ENCODE measurements at places on chromosomes 11 and 22.
A peak's percentile ranks its signal among the peaks of the same experiment; 100 is the strongest.

DNA sequence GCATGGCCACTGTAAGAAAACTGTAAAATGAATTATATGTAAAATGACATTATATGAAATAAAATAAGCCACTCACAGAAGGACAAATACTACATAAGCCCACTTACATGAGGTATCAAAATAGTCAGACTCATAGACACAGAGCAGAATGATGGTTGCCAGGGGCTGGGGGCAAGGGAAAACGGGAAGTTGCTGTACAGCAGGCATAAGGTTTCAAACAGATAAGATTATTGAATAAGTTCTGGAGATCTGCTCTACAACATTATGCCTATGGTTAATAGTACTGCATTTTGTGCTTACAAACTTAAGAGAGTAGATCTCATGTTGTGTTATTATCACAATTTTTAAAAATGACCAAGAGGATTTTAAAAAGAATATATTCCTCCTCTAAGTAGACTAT lies 32.7 kb upstream of the HEPHL1 start:
- DNase-seq: no peak

GRCh38 chr11:79219186-79220045 lies 221.4 kb downstream of the TENM4 start:
- DNase-seq: peak; percentile 58

DNA sequence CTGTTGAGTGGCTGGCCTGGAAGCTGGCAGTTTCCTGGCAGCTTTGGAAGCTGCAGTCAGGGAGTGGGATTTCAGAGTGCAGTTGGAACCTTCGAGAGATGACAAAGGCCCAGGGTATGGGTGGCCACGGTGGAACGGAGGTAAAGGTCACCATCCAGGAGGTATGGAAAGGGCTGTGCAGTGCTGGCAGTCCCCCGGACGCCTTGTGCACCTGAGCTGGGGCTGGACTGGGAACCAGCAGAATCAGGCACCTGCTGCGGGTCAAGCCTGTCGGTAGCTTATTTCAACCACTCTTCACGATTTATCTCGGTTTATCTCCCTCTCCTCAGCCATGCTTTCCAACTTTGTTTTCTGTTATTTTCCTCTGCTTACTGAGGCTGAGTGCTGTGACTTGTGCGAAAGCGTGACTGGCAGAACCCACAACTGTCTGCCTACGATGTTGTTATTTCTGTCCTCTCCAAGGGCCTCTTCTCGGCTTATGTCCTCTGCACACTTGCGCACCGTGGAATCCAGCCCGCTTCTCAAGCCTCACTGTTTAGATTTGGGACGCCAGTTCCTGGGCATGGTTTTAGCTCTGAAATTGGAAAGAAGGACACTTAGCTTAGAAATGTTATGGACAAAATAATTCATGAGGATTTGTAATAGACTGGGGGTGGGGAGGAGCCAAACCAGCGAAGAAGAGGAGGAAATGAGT lies 24.0 kb upstream of the ATXN10 start:
- DNase-seq: no peak

- no peak for DNase-seq
These were observed 16.9 kb downstream of the FXYD6 start for GRCh38 chr11:117859488-117860112.

DNA sequence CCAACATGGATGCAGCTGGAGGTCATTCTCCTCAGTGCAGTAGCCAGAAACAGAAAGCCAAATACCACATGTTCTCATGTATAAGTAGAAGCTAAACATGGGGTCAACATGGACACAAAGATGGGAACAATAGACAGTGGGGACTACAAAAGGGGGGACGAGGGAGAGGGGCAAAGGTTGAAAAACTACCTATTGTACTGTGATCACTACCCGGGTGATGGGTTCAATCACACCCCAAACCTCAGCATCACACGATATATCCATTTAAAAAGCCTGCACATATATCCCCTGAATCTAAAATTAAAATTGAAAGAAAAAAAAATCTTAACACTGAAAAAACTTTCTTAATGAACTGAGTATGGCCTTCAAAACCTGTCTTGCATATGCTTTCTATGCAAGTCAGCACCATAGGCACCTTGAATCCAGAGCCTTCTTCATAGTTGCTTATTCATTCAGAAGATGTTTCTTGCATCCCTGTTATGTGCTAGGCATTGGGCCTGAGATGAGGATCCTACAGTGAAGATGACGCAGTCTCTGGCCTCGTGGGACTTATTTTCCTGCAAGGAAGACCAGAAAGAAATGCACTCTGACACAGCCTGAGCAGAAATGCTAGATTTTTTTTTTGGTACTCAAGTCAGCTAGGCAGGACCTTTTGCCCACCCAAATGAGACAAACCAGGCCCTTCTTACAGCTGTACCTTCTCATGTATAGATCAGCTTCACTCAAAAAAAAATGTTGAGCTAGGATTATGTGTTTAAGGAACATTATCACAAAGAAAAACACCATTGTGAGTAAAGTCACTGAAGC lies 21.0 kb downstream of the NNMT start:
- peak; percentile 93 for DNase-seq

DNA sequence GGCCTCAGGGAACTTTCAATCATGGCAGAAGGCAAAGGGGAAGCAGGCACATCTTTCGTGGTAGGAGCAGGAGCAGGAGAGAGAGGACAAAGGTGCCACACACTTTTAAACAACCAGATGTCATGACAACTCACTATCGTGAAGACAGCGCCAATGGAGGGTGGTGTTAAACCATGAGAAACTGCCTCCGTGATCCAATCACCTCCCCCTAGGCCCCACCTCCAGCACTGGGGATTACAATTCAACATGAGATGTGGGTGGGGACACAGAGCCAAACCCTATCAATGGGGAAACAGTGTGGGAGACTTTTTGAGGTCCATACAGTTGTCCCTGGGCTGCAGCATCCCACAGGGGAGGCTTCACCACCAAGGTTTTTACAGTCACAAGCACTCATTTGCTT lies 41.9 kb upstream of the CFAP300 start:
- DNase-seq: no peak

DNA sequence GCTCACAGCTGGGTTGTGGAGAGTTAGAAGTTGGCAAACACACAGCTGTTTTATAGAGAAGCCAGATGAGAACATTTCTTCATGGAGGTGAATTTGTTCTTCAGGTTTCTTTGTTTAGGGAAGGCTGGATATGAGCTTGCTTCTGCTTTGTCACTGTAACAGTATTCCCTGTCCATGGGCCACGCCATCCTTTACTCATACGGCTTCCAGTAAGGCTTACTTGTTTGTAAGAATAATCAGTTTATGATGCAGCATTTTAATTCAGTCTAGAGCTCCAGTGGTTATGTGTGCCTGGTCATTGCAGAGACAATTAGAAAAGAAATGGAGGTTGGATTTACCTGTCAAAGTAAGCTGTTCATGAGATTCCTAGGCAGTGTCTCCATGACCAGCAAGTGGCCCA lies 131.8 kb downstream of the TRIM44 start:
- no peak for DNase-seq

GRCh38 chr11:70931430-70931829 lies 320.9 kb downstream of the SHANK2 start:
- DNase-seq: no peak

DNA sequence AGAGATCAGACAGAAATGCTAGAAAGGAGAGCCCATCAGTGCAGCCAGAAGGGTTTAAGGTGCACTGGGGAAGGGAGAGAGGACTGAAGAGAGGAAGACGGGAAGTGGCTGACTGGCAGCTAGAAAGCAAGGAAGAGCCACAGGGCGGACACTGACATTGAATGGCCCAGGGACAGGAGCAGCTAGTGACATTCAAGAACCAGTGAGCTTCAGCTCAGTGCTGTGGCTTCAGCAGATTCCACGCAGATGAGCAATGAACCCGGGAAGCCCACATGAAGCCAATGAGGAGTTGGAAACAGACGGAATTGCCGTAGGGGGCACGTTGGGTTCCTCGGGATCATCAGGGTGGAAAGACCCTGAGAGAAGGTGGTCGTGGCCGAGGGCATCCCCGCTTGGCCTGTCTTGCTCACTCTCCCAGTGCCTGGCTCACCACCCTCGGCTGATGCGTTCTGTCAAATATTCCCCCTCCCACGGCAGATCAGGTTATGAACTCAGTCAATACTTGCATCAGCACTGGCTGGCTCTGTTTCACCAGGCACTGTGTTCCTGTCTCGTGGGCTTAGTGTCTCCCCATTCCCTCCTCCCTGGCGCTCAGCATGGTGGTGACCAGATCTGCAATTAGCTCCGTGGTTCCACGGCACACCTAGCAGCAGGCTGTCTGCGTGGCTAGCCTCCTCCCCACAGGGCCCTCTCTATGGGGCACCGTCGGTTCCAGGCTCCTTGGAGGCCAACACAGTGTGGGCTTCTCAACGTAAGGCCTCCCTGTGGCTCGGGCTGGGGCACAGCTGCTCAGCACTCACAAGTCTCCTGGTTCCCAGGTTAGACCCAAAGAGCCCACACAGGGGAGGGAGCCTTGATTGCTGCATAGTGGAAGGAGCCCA lies 145.5 kb downstream of the TRIM29 start:
- no peak for DNase-seq

DNA sequence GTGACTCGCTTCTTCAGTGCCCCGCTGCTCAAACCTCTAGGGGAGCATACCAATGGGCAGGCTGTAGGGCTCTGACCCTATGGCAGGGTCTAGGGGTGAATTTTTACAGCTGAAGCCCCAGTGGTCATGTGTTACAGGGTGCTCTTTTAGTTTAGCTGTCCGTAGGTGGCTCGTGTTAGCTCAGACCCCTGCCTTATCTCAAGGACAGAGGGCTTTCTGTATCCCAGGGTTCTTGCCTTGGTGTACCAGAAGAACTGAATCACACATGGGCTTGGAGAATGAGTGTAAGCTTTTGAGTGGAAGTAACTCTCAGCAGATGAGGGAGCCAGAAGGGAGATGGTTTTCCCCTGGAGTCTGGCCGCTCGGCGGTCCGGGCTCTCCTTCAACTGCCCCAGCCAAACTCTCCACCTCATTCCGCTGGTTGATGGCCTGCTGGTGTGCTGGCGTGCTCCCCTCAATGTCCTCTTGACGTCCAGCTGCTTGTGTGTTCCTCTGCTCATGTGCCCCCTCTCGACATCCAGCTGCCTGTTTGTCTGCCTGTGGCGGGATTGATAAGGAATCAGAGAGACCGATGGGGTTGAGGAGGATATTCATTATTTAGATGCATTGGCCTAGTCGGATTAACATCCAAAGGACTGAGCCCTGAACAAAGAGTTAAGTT lies 37.5 kb downstream of the BIRC2 start:
- DNase-seq: no peak

GRCh38 chr11:129265125-129265788 lies 73.1 kb upstream of the ARHGAP32 start:
- DNase-seq: no peak

GRCh38 chr22:37811867-37812266 lies 4.1 kb downstream of the GCAT start:
- DNase-seq: no peak

- DNase-seq: peak; percentile 77
These were observed at the start of gene FAM89B for GRCh38 chr11:65572356-65573051. Gene FAM89B, plus strand, starts transcription at chr11:65572538. Its CDS starts 132 bp downstream, at chr11:65572670.

GRCh38 chr11:83072350-83073242 lies 899 bp upstream of the RAB30 start:
- DNase-seq: no peak

DNA sequence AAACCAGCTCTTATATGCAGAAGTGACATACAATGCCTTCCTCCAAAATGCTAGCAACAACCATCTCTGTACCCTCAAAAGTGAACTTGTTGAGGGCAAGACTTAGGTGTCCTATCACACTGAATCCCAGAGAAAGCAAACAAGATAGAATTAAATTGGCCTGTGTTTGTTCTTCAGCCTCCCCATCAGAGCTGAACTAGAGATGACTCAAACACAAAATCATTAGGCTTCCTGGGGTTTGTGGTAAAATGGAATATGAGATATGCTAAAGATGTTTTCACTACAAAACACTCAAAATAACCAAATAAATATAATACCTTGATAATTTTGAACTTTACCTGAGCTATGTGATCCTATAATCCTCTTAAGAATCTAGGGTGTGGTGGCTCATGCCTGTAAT lies 31.6 kb downstream of the ZNF214 start:
- peak; percentile 38 for DNase-seq

DNA sequence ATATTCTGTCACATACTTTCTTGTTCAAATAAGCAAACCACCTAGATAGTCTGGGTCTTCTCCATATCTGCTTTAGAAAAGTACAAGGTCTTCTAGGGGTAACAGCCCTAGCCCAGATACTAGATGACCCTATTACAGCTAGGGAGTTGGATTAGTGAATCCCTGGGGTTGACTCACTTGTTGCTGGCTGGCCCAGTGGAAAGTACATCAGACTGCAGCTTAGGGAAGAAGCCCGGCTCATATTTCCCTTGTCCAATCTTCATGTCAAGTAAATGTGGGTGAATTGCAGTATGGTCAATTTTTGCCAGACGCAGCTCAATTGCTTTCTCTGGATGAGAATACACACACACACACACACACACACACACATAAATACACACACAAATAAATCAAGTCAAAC lies 79.1 kb upstream of the SCUBE2 start:
- peak; percentile 76 for DNase-seq

Measured in fibroblast of mammary gland (primary cell).